Renal cortex interstitium (tissue), 15 donors: ENCODE measurements at places on chromosomes 1 and 21.

DNA sequence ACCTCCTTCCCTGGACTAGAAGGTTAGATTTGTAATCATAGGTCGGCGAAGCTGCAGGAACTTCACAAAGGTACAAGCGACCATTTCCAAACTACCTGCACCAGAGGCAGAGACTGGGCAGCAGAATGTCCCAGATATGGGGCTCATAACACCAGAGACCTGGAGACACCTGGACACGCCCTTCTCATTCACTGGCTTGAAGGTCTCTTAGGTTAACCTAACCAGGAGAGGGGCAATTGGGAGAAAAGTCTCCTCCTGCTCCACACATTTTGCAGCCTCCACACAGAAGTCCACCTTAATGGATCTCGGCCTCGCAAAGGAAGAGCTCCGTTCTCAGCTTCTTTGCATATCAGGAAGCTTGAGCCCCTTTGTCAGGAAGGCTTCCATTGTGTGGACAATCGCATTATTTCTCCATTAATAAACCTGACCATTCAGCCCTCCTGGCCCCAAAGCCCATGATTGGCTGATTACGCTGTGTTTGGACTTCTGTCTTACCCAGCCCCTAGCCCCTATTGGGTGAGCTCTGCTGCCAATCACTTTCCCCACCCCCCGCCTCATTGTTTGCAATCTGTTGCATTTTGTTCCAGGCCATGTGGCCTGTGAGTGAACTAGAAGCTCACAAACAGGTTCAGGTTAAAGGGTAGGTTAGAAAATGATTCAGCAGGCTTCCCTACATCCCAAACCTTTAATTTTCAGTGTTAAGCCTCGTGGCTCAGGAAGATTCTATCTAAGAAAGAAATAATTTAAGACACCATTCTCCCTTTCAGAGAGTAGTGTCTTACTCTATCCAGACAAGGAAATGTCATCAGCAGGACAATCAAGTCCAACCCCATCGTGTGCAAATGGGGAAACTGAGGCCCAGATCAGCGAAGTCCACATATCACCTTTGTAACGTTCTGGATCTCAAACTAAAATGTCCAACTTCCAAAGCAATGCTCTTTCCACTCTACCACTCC lies 2.8 kb downstream of the MYCL start:
- DNase-seq = peak; percentile 47

GRCh38 chr1:211495584-211495983 lies 3.6 kb upstream of the RD3 start:
- DNase-seq = no peak

DNA sequence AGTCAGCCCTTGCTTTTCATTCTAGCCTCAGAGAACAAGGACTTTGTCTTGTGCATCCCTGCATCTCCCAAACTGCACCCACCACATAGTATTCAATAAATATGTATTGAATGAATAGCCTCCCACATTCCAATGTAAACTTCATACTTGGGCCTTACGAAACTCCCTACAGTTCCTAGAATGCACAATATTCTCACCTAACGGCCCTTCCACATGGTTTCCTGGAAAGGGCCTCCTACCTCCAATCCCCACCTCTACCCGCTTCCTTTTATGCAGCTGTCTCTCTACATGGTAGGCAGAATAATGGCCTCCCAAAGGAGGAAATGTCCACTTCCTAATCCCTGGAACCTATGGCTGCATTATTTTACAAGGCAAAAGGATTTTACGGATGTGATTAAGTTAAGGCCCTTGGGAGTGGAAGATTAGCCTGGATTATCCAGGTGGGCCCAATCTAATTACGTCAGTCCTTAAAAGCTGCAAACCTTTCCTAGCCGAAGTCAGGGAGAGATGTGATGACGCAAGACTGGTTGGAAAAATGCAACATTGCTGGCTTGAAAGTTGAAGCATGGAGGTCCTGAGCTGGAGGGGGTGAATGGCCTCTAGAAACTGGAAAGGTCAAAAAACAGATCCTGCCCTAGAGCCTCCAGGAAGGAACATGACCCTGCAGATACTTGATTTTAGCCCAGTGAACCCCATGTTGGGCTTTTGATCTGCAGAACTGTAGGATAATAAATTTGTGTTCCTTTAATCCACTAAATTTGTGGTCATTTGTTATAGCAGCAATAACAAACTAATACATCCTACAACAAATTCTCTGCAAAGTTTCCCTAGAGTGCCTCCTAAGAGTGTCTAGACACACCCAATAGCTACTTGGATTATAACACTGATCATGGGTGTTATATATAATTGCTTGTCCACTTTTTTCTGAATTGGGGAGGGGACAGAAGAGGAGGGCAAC lies 5.2 kb upstream of the PIK3C2B start:
- no peak for DNase-seq

DNA sequence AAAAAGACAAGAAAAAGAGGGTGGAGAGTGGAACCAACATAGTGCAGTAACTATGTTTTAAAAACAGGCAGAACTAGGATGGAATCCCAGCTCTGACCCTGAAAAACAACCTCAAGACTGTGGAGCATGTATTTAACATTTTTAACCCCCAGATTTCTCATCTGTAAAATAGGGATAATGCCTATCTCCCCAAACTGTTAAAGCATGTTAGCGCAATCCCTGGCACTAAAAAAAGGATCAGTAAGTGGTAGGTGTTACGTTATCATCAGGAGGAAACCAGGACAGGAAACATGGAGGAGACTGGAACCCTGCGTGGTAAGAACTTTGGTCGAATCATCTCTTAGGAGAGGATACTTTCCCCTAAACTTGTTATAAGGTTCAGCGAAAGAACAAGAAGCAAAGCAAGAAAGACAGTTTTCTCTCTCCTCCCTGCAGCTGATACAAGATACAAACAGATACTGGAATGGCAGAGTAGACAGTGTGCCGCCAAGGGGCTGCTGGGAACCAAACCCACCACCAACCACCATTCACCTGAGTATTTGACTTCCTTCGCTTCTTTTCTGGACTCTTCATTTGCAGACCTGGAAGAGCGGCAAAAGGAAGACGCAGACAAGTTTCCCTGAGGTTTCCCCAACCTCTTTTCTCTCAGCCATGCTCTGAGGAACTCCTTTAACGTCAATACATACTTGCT lies 991 bp downstream of the PYGO2 start:
- DNase-seq = no peak

DNA sequence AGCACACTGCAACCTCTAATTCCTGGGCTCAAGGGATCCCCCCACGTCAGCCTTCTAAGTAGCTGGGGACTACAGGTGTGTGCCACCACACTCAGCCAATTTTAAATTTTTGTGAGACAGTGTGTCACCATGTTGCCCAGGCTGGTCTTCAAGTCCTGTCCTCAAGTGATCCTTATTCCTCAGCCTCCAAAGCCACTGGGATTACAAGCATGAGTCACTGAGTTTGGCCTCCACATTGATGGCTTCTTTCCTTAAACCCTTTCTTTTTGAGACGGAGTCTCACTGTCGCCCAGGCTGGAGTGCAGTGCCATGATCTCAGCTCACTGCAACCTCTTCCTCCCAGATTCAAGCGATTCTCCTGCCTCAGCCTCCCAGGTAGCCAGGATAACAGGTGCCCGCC lies 7.6 kb downstream of the KPNA6 start:
- DNase-seq = no peak

- DNase-seq = no peak
Observed at GRCh38 chr1:90246069-90246468, 251.2 kb downstream of the ZNF326 start.

DNA sequence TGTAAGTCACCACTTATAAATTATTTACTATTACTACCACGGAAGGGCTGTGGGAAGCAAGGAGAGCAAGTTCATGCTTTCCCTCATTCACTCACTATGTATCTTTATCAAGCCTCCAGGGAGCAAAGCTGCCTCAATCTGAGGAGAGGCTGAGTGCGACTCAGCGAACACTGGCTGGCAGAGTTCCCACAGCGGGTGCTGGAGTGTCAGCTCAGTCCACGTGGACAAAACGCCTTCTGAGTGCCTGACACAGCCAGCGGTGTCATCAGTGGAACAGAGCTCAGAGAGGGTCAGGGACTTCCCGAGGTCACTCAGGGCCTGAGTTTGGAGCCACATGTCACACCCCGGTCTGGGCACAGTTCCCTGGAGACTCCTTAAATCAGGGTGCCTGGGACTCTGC lies 16.9 kb downstream of the MATN1 start:
- no peak for DNase-seq

- no peak for DNase-seq
Observed at GRCh38 chr1:195773931-195774330, 834.3 kb downstream of the KCNT2 start.

GRCh38 chr1:187588917-187589316 lies 760.2 kb downstream of the PLA2G4A start:
- no peak for DNase-seq

DNA sequence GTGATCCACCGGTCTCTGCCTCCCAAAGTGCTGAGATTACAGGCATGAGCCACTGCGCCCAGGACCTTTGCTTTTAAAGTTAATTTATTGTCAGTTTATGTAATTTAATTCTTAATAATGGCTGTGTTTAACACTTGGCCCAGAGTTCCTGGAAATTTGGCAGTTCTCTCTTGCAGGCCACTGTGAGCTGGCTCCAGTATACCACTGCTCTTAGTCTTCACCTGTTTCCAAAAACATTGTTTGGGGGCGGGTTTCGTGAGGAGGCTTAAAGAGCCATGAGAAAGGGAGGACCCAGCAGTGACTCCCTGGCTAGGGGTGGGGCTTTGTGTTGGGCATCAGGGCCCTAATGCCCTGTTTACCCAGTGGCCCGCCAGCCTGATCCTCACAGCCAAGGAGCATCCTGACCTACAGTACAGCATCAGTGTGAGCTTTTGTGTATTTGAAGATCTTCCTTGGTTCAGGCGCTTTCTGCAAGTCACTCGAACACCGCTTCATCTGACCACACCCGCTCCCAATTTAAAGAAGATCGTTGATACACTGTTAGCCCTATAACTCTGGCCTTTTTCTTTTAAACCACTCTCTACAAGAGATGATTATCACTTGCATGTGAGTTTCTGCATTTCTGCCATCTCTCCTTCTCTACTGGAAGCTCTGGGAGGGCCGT lies 12.0 kb upstream of the BGLAP start:
- no peak for DNase-seq

DNA sequence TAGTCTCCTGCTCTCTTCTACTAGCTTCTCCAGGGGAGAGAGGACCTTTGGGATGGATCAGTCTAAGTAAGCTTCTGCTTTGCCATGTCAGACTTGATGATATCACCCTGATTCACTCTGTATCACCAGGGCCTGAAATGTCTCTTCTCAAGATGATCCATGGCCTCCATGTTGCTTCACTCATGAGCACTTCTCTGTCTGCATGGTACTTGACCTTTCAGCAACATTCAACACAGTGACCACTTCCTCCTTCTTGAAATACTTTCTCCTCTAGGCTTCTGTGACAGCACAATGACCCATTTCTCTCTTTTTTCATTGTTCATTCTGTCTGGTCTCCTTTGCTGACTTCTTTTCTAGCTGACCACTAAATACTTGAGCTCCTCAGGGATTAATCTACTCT lies 35.3 kb upstream of the NGF start:
- no peak for DNase-seq

- peak; percentile 4 for DNase-seq
Observed at GRCh38 chr1:20440785-20441200, 45.2 kb downstream of the CAMK2N1 start.

- no peak for DNase-seq
Observed at GRCh38 chr1:36773827-36774541, 260.3 kb downstream of the GRIK3 start.
